ENCODE measurements at places on chromosomes 4 and X.

- DNase-seq, result no peak
These were observed 132.4 kb downstream of the GLRA3 start for GRCh38 chr4:174696657-174697056.

DNA sequence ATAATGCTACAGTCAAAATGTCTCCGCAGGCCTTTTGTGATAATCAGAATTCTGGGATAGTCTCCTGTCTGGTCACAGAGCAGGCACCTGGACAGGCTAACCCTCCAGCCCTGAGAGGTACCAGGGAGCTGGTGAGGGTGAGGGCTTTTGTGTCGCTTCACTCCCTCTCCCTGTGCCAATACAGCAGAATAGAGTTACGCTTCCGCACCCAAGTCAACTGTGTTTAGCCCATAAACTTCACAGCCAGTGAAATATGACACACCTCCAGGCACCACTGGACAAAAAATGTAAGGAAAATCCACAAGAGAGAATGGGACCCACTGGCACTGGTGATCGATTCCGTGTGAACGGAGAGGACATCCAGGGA, 1.3 kb downstream of the GAK start:
- DNase-seq, result no peak

- no peak for DNase-seq
These were observed 271.5 kb downstream of the NR3C2 start for GRCh38 chr4:148170408-148171365.

GRCh38 chrX:29196501-29196900, 609.3 kb downstream of the IL1RAPL1 start:
- DNase-seq, result no peak

DNA sequence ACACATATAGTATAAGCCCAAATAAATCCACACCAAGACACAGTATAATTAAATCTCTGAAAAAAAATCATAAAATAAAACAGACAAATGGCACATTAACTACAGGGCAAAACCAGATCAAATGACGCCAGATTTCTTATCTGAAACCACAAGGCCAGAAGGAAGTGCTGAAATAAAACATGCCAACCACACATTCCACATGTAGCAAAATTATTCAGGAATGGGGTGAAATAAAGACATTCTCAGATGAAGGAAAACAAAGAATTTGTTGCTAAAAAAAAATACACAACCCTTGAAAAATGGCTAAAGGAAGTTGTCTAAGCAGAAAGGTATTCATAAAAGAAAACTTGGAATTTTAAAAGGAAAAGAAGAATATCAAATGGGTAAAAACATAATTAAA, 4.5 kb upstream of the DCAF12L1 start:
- DNase-seq, result no peak

DNA sequence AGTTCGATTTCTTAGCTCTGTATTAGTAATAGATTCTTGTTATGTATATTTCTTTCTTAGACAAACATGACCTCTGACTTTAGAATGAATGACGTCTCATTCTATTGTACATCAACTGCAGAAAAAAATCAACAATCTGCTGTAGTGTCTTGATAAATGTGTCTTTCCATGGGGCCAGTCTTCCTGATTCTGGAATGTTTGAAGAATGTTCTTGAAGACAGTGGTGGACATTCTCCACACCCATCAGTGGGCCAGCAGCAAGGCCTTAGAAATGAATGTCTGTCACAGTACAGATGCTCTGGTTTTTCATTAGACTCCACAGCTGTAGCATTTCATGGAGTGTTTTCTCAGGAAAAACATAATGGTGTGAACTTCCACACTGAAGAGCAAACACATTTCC, 63.2 kb upstream of the FAM47B start:
- peak; percentile 24 for DNase-seq

DNA sequence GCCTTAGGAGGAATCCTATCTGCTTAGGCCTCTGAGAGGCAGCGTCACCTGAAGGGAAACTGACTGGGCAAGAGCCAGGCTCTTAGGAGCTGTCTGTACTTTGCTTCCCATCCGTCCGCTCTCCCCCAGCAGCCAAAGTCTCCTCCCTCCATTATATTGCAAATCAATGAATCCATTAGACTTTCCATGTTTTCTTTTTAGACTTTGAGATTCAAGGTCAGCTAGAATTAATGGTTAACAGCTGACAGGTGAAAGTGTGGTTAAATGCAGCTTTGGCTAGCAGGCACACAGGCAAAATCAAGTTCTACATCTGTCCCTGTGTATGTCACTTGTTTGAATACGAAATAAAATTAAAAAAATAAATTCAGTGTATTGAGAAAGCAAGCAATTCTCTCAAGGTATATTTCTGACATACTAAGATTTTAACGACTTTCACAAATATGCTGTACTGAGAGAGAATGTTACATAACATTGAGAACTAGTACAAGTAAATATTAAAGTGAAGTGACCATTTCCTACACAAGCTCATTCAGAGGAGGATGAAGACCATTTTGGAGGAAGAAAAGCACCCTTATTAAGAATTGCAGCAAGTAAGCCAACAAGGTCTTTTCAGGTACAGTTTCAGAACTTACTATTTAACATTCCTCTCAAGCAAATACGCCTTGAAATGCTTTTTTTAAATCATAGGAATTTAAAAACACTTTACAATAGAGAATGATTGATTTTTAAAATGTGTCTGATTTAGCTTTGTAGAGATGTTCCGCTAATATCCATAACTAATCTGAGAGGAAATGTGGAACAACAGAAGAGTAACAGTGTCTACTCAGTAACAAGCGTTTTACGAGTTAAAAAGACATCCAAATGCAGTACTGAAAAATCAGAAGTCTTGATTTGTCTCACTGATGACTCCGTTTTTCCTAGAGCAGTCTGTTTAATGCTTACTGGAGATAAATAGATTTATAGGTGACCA, at the start of gene F11:
F11 (plus strand) TSS at position 507 of the 970 bp plus-strand sequence. CDS start 948 bp downstream, outside the sequence.
- DNase-seq, result no peak

DNA sequence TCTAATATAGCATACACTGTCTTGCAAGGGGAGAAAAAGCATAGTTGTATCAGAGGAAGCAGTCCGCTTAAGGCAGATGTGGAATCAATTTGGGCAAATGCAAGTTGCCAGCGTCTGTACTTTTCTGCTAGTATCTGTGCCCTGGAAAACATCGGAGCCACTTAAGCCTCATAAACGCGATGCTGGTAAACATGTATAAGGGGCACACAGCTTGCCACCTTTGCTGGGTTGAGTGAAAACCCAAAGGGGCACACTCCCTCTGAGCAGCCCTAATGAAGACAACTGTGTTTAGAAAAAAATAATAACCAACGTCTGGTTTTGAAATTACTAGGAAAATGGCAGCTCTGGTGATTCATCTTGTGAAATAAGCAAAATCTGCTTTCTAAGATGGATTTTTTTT, 24.3 kb downstream of the SMIM20 start:
- no peak for DNase-seq

DNA sequence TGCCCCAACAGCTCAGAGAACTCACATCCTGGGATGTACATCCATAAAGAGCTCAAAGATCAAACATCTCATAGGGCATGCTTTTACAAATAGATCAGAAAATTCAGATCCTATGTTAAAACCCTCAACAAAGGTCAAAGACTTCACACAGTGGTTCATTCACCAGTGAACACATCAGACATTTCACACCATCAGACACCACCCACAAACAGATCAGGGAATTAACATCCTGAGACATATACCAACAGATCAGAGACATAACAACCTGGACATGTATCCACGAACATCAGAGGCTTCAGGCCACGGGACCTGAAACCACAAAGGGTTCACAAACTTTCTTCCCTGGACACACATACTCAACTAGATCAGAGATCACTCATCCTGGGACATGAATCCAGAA, 23.4 kb downstream of the SUV39H1 start:
- no peak for DNase-seq

DNA sequence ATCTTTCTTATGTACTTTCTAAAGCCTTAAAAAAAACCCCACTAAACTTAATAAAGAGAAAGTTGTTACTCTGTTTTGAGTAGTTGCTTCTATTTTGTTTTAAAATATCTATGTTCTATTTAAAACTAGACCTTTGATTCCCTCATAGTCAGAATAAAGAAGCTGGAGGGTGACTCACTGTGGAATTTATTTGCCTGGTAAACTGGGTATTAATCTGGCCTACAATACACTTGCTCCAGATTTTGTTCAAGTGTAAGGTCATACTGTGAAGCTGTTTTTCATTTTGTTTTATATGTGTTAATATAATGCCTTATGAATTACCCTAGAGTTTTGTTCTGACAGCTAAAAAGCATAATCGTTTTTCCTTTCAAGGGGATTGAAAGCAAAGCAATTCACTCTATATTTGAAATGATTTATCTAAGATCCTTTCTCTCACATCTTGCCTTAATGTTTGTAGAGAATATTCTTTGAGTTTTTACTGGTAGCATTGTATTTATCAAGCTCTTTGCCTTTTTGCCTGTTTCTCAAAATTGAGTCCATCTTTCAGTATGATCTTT, 277.4 kb upstream of the PITX2 start:
- peak; percentile 51 for DNase-seq

GRCh38 chr4:38591617-38592337, 72.2 kb upstream of the KLF3 start:
- DNase-seq, result no peak

- no peak for DNase-seq
These were observed 46.5 kb upstream of the HPSE start for GRCh38 chr4:83381173-83381572.

GRCh38 chr4:20506827-20507226, 193.4 kb upstream of the PACRGL start:
- DNase-seq, result peak; percentile 95

DNA sequence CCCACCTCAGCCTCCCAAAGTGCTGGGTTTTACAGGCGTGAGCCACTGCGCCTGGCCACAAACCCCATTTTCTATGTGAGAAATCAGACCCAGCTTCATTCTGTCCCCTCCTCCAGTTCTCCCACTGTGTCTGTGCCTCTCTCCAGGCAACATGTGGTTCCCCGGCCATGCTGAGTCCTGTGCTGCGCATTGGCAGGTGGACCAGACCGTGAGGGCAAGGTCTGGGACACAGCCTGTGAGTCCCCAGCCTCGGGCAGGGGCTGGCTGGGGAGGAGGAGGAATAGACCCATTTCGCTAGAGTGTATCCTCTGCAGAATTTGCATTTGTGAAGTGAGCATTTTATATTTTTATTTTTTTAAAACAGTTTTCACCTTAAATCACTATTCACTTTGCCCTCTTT, 21.5 kb upstream of the CLDN24 start:
- no peak for DNase-seq

Measured in iris pigment epithelial cell (primary cell).